NCI-H187 treated with DMSO at 0.1 percent for 48 hours (cell line): ENCODE measurements at places on chromosomes 11 and 22.

DNA sequence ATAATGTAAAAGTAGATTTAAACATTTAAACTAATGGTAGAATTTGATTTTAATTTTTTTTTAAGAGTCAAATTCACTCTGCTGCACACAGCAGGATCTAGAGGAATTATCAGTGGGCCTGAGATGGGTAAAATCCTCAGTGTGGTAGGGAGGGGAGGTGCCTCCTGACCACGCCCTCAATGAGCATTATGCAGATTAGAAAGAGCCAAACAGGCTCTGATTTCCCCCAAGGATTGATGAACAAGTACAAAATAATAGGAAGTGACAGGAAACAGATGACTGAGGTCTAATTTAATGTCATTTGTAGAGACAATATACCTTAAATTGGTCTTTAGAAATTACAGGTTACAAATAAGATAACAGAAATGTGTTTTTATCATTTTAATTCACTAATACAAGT is 155.2 kb downstream of the DCDC1 start:
- DNase-seq, result no peak

GRCh38 chr22:29202212-29203192 is 3.2 kb upstream of the EMID1 start:
- no peak for DNase-seq

DNA sequence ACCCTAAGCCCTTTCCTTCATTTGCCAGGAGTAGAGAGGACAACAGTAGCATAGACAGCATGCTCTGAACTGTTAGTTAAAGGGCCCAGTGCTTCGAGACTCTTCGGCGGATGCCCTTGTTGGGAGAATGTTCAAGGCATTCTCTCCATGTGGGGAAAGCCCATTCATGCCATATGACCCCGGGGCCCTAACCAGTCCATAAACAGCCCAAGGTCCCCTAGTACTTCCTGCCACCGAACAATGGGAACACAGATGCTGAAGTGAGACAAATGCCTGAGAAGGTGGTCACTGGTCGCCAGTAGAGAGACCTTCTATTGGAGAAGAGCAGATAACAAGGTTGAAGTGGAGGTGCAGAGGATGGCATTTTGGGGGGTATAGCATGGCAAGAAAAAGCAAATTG is 80.7 kb downstream of the FLI1 start:
- no peak for DNase-seq

DNA sequence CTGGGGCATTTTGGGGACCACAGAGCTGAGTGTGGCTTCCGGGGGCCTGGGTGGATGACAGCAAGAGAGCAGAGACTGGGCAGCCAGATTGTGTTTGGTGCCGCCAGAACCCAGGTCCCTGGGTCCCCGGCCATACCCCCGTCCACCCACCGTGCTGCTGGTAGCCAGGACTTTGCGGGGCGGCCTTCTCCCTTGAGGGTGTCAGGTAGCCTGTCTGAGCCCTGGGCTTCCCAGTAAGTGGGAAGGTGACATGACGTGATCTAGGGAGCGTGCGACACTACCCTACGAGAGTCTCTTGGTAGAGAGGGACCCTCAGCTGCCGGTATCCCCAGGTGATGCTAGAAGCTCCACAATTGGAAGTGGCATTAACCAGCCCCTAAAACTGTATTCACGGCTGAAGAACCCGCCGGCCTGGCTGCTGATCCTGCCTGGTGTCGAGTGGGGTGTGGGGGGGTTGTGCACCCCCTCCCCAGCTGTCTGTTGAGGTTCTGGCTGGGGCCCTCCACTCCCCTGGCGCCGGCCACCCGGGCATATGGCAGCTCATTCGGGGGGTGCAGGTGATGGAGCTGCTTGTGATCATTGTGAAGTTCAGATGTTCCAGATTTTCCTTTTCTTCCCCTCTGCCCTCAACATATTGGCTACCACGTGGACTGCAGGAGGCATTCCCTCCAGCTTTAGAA is 66.9 kb downstream of the MPPED1 start:
- DNase-seq, result no peak

DNA sequence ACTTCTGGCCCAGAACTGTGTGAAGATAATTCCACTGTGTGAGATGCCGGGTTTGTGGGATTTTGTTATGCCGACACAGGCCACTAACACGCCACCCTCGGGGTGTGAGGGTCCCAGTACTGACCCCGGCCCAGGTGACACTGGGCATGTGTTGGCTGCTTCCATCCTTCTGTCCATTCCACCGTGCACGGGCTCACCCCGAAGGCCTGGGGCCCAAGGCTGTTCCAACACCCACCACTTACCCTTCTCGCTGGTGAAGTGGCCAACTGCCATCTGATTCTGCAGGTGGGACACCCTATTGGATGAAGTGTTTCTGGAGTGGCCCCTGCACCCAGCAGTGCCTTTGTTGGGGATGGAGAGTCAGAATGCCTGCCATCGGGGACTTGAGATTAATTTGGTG is 1307.5 kb downstream of the BRD1 start:
- no peak for DNase-seq

DNA sequence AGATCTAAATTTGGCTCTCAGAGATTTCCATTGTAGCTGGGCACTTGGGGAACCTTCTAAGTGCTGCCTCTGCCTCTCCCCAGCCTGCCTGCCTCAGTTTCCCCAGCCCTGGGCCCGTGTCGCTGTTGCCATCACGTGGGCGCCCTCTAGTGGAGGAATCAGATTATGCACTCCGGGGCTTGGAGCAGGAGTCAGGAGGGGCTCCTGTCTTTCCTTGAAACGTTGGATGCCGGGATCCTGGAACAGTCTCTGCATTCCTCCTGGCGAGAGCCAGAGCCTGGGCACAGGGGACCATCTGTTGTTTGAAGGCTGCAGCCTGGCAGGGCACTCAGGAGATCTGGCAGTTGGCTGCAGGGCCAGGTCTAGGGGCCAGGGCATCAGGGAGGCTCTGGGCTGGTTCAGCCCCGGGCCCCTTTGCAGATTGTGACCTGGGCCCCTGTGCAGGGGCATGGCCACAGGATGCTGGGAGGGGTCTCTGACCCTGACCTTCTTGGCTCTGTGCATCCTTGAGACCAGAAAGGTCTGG is 71.6 kb downstream of the LRP5 start:
- DNase-seq, result no peak

GRCh38 chr11:35313066-35313759 is 106.1 kb downstream of the SLC1A2 start:
- no peak for DNase-seq

DNA sequence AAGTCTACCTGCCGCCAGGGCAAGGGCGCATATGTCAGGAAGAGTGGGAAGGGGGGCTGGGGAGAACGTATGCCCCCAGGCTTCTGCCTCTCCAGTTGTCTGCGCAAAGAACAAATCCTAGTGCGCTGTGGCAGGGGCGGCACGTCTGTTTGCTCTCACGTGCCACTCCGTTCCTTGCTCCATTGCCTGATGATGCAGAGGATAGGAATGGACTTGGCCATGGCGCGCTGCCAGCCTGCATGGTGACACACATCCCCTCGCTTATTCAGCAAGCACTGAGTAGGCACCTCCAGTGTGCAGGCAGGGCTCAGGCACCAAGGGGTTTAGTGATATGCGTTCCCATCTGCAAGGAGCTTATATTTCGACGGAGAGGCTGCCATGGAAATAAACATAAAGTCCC is 45.4 kb upstream of the SLC22A12 start:
- no peak for DNase-seq

DNA sequence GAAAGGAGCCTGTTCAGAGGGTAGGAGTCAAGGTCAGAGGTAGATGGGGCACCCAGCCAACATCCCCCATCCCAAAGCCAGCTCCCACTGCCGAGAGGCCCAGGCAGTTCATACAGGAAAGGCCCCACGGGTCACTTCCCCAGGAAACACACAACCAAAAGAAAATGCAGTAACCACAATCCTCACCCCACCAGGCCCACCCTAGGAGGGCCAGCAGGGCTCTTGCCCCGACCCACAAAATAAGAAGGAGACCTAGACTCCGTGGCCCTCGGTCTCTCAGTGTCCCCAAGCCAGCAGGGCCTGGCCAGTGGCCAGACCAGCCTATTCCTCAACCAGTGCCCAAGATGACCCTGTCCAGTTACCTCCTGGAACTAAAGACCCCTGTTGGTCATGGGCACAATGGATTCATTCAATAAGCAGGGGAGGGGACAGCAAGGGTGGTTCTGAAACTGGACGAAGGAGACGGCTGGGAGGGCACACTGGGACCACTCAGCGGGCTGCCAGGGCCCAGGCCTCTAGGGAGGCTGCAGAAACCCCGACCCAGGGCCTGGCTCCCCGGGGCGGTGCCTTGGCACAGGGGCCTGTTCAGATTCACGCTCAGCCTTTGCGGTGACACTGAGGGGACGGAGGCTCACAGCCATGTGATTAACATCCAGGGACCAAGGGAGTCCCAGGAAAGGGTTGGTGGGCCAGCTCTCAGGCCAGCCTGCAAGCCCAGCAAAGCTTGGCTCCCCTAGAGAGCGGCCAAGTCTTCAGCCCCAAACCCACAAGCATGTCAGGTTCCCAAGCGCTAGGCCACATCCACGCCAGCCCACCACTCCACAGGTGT is 5.5 kb downstream of the RAB3IL1 start:
- no peak for DNase-seq

DNA sequence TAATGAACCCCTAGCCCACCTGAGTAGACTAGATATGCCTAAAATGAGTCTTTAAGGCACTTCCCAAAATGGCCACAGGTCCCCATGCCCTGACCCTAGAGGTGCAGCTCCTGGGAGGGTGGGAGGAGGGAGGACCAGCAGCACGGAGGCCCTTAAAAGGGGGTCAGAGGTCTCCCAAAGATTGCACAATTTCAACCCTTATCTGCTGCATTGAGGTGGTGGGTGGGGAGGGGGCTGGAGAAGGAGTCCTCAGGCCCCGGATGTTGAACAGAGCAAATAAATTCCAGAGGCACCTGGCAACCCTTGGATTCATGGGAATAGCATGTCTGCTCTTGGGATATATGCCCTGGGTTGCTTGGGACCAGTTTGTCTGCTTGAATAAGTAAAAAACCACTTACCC is 57.6 kb downstream of the NAV2 start:
- DNase-seq, result no peak

- no peak for DNase-seq
Measured at GRCh38 chr11:14969901-14970323, 2.2 kb downstream of the CALCA start.

DNA sequence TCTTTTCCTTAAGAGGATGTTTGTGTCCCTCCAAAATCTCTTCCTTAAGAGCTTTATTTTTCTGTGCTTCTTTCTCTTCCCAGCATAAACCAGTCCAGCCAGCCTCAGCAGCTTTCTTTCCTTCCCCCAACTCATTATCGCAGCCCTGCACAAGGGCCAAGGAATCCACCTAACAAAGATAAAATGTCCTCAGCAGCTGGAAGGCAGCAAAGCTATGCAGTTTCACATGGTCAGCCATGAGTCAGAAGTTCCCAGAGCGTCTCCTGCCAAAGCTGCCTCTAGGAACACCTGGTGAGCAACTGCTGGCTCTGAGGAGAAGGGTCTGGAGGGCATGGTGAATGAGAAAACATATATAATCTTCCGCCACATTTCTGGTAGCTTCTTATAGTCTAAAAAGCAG is 45.3 kb upstream of the HMGXB4 start:
- DNase-seq, result no peak

DNA sequence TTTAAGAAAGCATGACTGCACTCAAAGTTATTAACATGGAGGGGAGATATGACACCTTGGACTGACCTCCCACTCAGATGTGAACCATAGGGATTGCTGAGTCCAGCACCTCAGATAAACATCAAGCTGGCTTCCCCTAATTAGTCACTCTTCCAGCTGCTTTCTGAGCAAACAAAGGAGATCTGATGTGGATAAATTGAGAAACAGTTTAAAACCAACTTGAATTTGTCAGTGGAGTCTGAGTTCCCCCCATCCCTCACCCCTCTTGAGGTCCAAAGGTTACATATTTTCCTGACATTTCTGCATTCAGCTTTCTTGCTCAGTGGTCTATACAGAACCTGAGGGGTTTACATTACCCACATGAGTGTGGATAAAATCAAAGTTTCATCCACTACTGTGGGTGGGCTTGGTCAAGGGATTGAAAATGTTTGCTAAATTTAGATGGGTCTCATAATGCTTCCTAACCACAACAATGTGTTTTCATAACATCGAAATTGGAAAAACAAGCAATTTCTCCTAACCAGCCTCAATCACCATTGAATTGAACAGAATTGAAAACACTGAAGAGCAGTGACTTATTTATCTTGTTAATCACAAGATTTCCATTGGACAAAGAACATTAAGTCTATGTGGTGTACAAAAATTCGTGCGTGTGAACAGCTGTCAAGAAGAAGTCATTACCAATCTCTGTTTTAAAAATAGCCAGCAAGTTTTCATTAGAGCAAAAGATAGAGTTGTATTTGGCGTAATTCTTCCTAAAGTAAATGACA is 292.3 kb downstream of the METTL15 start:
- no peak for DNase-seq

DNA sequence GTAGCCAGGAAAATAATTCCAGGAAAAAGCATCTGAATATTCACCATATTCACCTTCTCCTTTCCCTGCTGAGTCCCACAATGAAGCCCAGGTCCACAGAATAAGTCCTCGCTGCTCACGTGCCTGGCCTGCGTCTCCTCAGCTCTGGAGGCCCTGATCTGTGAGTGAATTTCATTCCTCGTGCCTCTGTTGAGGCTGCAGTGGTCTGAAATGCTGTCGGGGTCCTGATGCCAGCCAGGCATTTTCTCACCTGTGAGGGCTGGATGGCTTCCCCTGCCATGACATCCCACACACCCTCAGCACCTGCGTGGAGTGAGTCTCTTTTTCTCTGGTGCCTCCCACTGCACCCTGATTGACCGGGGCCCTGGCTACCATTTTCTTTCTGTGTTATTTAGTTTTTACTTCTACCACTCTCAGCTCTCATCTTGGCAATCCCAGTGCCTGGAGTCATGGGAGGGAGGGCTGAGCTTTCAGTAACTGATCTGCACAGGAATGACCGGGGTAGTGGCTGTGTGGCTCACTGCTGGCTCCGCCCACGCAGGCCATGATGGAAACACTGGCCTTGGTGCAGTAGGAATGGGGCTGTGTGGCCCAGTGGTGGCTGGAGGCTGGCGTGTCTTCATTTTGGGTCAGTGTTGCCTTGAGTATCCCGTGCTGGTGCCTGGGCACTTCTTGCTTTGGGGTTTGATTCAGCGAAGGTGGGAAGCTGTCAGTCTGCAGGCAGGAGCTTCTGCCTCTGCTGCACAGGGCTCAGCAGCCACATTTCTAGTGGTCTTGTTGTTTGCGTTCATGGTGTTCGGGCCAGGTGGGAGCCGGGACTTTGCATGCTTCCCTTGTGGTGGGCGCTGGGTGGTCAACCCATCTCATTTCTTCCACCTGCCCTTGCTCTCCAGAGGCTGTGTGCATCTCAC is 807.2 kb downstream of the TBC1D22A start:
- no peak for DNase-seq

GRCh38 chr11:114209904-114210303 is 86.3 kb upstream of the NNMT start:
- no peak for DNase-seq

- DNase-seq, result no peak
Measured at GRCh38 chr11:110919241-110919922, 207.1 kb upstream of the ARHGAP20 start.
